G401 (cell line): ENCODE measurements at places on chromosomes 5 and 9. TPM values are rescaled to one million over a fixed set of nuclear protein-coding genes. Genes with fewer than 3 reads are reported as not detected.

DNA sequence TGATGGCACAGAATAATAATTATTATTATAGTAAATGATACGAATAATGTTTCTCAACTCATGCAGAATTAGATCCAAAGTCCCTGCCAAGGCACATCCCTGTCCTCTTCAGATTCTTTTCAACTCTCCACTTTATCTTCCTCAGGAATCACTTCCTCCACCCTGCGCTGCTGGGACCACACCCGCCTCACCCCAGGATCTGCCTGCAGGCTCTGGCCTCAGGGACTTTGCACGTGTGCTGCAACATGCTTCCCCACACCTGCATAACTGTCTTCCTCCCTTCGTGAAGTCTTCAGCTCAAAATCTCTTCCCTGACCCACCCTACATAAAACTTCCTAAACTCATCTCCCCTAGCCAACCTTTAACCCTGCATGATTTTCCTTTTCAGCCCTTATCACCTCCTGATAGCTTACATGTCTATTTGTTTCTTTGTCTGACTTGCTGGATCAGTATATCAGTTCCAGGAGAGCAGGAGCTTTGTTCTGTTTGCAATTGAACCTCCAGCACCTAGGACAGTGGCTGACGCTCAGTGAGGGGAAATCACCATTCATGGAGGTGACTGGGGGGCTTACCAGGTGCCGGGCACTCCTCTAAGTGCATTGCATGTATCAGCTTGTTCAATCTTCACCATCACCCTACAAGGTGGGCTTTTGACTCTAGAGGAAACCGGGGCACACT is 47.5 kb upstream of the EGFLAM start:
- no peak for DNase-seq

GRCh38 chr5:14983666-14984441 is 112.3 kb upstream of the ANKH start:
- no peak for DNase-seq

Gene TMEM174
- total RNA-seq, result not detected in 2 replicates

GRCh38 chr5:128527077-128527476 is 11.0 kb downstream of the FBN2 start:
- no peak for DNase-seq

Gene FOXD4L5
- not detected in 2 replicates for total RNA-seq

- DNase-seq, result no peak
Measured at GRCh38 chr5:89471115-89471514, 588.1 kb upstream of the MEF2C start.

Gene MEIKIN
- not detected in 2 replicates for total RNA-seq

- DNase-seq, result no peak
Measured at GRCh38 chr5:157126-157715, 34.1 kb upstream of the LRRC14B start.

Gene SEMA4D
- total RNA-seq, result 2.2 and 2.3 TPM in 2 replicates
